ENCODE measurements at places on chromosomes 4 and X. TPM values are rescaled to one million over a fixed set of nuclear protein-coding genes. Genes with fewer than 3 reads are reported as not detected.

GRCh38 chrX:118215346-118215745 lies 98.7 kb upstream of the KLHL13 start:
- DNase-seq, result no peak

DNA sequence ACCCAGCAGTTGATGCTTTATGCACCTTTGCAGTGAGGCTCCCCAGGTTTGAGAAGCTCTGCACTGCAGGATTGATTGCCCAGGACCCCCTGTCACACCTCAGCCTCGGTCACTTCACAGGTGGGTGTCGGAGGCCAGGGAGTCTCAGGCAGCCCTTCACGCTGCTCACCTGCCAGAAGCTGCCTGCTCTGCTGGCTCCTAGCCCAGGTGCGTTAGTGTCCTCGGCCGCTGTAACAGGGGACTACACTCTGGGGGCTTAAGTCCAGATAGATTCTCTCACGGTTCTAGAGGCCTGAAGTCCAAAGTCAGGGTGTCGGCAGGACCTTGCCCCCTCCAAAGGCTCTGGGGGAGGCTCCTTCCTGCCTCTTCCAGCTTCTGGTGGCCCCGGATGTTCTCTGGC lies 79.9 kb downstream of the CPZ start:
- DNase-seq, result no peak

DNA sequence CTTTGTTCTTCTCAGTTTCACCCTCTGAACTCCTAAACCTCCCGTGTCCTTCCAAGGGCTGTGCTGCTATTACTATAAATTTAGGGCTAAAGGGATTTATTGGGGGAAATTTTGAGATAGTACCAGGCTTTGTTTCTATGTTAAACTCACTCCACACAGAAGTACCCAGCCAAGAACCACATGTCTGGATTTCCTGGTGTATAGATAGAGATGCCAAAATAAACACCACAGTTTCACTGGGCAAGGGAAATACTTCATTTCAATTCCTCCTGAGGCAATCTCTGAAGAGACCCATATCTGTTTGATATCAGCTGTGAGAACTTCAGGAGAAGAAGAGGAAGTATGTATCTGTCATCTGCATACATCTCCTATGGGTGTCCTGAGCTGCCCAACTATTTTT lies 21.7 kb upstream of the CLNK start:
- DNase-seq, result no peak

GRCh38 chrX:16822723-16823122 lies 36.5 kb downstream of the TXLNG start:
- DNase-seq, result no peak

- DNase-seq, result no peak
Measured at GRCh38 chr4:98261405-98262291, 464 bp downstream of the RAP1GDS1 start.

- DNase-seq, result no peak
Measured at GRCh38 chr4:132328761-132329160, 820.3 kb upstream of the PCDH10 start.

- peak; percentile 36 for DNase-seq
Measured at GRCh38 chrX:115344885-115345614, 55.5 kb downstream of the LUZP4 start.

DNA sequence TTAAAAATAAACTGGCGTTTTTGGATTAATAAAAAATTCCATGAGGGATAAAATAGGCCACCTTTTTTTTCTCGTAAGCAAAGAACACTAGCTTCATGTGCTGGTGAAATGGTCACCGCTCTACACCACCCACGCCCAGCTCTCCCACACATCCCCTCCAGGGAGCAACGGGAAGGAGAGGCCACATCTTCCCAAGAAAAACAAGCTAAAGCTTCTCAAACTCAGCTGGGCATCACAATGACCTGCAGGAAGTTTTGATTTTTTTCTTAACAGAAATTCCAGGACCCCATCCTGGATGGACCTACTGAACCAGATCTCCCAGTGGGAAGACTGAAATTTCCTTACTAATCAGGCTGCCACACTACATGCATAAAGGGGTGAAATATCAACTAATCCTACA lies 9.8 kb downstream of the TSPAN5 start:
- no peak for DNase-seq

DNA sequence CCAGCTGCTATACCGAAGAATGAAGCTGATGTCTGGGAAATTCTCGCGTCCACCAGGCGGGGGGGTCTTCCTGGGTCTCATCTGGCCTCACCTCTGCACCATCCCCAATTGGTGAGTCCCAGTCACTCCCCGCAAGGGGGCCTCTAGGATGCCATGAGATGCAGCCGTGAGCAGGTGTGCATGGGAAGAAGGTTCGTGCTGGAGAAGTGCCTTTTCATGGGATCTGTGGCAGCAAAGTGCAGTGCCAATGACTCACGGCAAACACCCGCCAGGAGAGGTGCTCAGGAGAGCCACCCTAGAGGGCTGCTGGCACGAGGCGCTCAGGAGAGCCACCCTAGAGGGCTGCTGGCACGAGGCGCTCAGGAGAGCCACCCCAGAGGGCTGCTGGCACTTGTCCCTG lies 55.1 kb downstream of the CPZ start:
- DNase-seq, result no peak

- DNase-seq, result no peak
Measured at GRCh38 chrX:97267396-97268181, 383.9 kb downstream of the RPA4 start.

DNA sequence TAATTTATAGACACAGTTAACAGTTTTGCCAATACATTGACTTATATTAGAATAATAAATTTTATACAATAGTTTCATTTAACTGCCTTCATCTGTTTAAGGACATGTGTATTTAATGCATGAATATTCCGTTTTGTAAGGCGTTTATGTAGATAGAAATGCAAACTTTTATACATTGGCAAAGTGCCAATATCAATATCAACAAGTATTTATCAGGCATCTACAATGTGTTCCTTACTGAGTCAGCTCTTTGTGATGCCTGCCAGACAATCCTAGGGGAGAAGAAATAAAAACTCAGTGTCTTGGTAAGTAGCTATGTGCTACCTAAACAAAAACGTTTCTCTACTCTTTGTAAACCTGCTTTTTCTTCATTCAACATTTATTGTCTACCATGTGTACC lies 1142.2 kb downstream of the C4orf33 start:
- DNase-seq, result no peak

GRCh38 chrX:149497626-149498025 lies 7.5 kb downstream of the IDS start:
- DNase-seq, result no peak

GRCh38 chrX:68048774-68049173 lies 384.5 kb downstream of the OPHN1 start:
- DNase-seq, result no peak

GRCh38 chr4:8817813-8818062 lies 53.9 kb downstream of the HMX1 start:
- no peak for DNase-seq

DNA sequence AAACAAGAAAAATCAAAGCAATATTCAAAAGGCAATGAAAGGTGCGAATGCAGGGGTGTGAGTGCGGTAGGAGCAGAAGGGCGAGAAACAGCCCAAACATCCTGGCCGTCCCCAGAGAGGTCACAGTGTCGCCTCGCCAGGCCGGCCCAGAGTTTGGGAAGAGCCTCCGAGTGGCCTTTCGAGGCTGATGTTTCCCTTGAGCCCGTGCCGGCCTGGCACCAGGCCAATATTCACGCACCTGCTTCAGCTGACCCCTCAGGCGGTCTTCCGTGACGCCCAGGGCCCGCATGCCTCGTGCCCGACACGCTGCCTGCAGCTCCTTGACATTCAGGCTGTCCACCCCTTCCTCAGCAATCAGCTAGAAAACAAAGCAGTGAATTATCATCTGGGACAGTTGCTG lies 30.6 kb downstream of the LETM1 start:
- no peak for DNase-seq

- no peak for DNase-seq
Measured at GRCh38 chrX:43566170-43566569, 89.9 kb upstream of the MAOA start.

GRCh38 chrX:46279925-46280313 lies 265.3 kb downstream of the ZNF674 start:
- no peak for DNase-seq

GRCh38 chr4:165909947-165910346 lies 36.9 kb downstream of the TLL1 start:
- no peak for DNase-seq

DNA sequence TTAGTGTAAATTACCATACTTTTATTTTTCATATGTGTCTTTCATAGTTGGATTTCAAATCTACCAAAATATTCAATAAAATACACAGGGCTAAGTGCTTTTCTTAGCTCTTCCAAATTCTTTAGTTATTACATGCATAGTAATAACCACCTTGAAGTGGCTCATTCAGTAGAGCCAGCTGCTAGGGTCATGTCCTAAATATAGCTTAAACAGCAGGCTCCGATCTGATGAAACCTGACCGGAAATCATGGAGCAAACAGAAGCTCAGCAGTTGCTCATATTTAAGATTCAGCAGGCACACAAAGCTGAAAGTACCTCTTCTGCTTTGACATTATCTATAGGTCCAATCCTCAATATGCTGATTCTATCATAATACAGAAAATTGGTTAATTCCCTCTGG lies 1470.4 kb downstream of the ADGRL3 start:
- DNase-seq, result no peak

- DNase-seq, result no peak
Measured at GRCh38 chrX:80807606-80807991, 2.1 kb downstream of the BRWD3 start.

DNA sequence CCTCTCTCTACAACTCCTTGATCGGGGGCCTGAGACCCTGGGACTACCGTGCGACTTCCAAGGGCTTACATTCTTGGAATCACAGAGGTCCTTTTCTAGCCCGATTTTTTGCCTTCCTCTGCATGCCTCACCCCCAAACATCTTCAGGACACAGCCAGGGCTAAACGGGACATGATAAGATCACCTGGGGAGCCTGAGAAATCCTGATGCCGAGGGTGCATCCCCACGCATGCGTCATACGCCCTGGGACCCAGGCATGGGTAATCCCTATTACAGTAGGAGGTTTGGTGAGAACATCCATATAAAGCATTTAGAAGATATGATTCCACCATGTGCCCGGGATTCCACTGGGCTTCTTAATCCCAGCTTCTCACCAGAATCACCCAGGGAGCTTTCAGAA lies 77.1 kb downstream of the DCTD start:
- DNase-seq, result no peak

GRCh38 chr4:1541449-1542225 lies 135.4 kb upstream of the NKX1-1 start:
- no peak for DNase-seq

GRCh38 chrX:47482512-47483305 lies at the start of gene ZNF41:
ZNF41 (minus strand) TSS chrX:47483222; CDS start chrX:47467481, 15,741 bp downstream.
- peak; percentile 72 for DNase-seq

GRCh38 chr4:55117511-55117910 lies 7.9 kb downstream of the KDR start:
- DNase-seq, result no peak

- no peak for DNase-seq
Measured at GRCh38 chr4:176484301-176484984, 164.7 kb downstream of the SPCS3 start.

- no peak for DNase-seq
Measured at GRCh38 chr4:52837716-52838558, 24.2 kb upstream of the RASL11B start.

- no peak for DNase-seq
Measured at GRCh38 chrX:95764972-95765451, 919.6 kb upstream of the DIAPH2 start.

DNA sequence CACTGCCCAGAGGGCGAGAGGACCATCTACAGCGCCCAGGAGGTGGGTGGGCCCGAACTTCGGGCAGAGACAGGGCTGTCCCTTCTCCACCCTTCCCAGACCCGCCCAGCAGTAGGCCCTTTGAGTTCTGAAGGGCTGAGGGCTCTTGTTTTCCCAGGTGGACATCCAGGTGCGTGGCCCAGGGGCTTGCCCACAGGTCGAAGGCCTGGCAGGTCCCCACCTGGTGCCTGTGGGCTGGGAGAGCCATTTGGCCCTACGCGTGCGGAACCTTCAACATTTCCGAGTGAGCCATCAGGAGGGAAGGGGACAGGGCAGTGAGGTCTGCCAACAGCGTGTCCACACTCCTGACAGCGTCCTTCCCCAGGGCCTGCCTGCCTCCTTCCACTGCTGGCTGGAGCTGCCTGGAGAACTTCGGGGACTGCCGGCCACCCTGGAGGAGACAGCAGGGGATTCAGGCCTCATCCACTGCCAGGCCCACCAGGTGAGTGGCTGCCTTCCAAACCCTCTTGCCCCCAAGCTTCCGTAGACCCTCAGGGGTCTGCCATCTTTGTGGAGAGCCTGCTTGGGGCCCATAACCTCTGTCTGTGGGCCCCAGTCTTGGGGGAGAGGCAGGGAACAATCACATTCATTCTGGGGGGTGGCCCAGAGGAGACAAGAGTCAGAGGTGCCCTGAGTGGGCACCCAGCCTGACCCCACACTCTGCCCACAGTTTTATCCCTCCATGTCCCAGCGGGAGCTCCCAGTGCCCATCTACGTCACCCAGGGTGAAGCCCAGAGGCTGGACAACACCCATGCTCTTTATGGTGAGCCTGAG lies 6.8 kb downstream of the PLXNB3 start:
- no peak for DNase-seq

GRCh38 chr4:147749811-147750321 lies 18.0 kb downstream of the ARHGAP10 start:
- no peak for DNase-seq

DNA sequence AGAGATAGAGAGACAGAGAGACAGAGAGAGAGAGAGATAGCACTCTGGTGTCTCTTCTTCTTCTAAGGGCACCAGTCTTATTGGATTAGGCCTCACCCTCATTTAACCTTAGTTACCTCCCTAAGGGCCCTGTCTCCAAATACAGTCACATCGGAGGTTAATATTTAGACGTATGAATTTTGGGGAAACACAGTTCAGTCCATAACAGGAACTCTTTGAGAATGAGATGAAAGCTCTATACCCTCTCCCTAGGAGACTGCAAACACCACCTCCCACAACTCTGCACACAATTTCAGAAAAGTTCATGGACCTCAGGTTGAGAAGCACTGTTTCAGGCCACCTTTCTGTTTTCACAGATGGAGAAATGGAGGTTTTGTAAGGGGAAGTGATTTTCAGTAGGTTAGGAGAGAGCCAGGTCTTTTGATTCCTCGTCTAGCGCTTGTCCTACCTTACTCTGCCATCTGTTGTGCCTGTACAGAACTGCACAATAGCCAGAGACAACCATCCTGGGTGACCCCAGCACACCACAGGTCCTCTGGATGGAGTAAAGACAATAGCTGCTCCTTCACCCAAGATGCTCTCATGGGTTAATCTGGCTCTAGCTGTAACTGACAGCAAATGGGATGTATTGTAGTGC lies 16.9 kb upstream of the LOC101059915 start:
- no peak for DNase-seq

- no peak for DNase-seq
Measured at GRCh38 chr4:86296865-86297264, 63.0 kb downstream of the MAPK10 start.

The GYG2 gene
- 0.85 TPM for total RNA-seq

The ETDB gene
- not detected for total RNA-seq

The AMTN gene
- not detected for total RNA-seq

The ABRAXAS1 gene
- 8.3 TPM for total RNA-seq

The APOOL gene
- total RNA-seq, result 28.1 TPM

The BRS3 gene
- not detected for total RNA-seq

The NPFFR2 gene
- not detected for total RNA-seq

The PRR32 gene
- total RNA-seq, result not detected

The ADH1A gene
- not detected for total RNA-seq

The PHKA1 gene
- 28.6 TPM for total RNA-seq

The MAGEB6 gene
- not detected for total RNA-seq

The AADAT gene
- 2.8 TPM for total RNA-seq

The MAGEA2B gene
- not detected for total RNA-seq

The SEPTIN11 gene
- 103 TPM for total RNA-seq

The MAML3 gene
- total RNA-seq, result 7.7 TPM

The CT55 gene
- total RNA-seq, result not detected

The SAGE1 gene
- not detected for total RNA-seq

The RNF4 gene
- total RNA-seq, result 55.0 TPM

All from Panc1 (cell line).